ENCODE measurements at places on chromosomes 5 and 9.

- no peak for DNase-seq
Measured at GRCh38 chr5:58940446-58940845, 357.6 kb downstream of the RAB3C start.

- no peak for DNase-seq
Measured at GRCh38 chr9:89555036-89555415, 49.8 kb upstream of the GADD45G start.

GRCh38 chr9:108582726-108583125, 273.1 kb downstream of the ACTL7B start:
- DNase-seq, result no peak

- DNase-seq, result no peak
Measured at GRCh38 chr5:127612441-127613141, 36.3 kb upstream of the CTXN3 start.

- no peak for DNase-seq
Measured at GRCh38 chr5:35237580-35238376, 7.5 kb upstream of the PRLR start.

- DNase-seq, result no peak
Measured at GRCh38 chr5:159206368-159206767, 3.0 kb downstream of the RNF145 start.

- DNase-seq, result no peak
Measured at GRCh38 chr9:94586814-94587213, 6.8 kb downstream of the FBP2 start.

DNA sequence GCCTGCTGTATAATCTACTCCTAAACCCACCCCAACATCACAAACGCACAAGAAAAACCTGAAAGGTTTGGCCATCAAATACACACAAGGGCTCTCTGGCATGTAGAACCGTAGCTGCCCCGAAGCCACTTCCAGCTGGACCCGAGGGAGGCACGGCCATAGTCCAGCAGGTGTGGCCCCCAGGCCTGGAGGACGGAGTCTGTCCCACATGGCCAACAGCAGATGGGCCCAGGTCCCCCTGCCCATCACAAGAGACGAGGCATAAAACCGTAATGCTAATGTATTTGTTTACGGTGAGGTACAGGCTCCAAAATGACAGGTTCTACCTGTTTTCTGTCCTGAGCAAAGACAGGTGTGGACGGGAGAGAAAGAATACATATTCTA, 234.2 kb downstream of the SYK start:
- DNase-seq, result no peak

DNA sequence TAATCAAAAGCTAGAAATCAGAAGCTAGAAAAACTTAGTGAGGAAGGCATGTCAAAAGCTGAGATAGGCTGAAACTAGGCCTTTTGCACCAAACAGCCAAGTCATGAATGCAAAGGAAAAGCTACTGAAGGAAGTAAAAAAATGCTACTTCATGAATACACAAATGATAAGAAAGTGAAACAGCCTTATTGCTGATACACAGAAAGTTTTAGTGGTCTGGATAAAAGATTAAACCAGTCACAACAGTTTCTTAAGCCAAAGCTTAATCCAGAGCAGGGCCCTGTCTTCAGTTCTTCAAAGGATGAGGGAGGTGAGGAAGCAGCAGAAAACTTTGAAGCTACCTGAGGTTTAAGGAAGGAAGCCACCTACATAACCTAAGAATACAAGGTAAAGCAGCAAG, 102.5 kb upstream of the SH3GL2 start:
- DNase-seq, result no peak

DNA sequence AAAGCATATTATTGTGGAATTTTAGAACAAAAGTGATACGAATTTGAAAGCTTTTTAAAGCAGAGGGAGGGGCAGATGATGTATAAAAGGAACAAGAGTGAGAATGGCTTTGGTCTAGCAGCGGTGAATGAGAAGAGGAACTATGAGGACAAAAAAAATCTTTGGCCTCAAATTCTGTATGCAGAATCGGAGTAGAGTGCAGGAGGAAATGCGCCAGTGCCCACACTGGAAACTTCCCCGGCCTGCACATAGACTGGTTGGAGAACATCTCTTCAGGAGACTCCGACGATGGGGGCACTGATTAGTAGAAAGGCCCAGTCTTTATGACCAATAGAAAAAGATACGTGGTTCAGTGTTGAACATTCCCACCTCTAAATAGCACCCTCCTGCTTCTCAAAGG, 51.3 kb downstream of the SLC46A2 start:
- no peak for DNase-seq

GRCh38 chr5:72760259-72760658, 56.2 kb upstream of the TNPO1 start:
- DNase-seq, result no peak

DNA sequence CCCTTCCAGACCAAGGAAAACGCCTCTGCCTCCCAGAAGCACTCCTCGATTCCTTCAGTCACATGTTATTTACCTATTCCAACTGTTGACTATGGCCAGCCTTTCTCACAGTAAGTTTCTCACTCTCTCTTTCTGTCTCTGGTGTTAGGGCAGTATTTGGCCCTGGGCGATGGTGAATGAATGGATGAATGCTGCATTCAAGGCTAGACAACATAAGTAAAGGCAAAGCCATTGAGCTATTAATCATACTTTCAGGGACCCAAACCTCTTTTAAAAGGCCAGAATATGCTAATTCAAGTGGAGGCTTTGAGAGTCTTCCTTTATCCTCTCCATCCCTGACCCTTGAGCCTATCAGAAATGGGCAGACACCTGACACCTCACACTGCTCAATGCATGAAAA, 78.5 kb downstream of the SEC61B start:
- DNase-seq, result no peak

GRCh38 chr5:43215073-43215631, 23.1 kb downstream of the NIM1K start:
- DNase-seq, result no peak

DNA sequence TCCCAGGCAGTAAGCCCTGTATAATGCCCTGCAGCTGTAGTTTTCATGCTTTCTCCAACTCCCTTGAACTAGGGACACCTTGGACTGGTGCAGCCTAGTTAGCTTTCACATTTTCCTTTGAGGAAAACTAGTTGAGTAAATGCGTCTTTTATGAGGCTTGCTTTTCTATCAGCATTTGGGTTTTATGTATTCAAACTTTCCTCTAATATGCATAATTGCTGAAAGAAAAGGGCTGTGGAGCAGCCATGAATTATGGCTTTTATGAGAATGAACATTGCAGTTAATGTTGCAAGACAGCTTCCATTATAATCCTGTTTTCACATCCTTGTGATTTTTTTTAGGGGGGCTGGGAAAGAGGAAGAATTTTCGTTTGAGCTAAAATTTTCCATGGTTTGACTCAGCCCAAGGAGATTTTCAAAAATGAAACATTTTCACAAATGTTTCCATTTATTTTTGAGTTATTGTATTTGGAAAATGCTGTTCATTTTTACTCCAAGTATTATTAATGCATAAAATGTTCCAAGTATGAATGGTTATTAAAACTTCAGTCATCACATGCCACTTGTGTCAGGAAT, 57.9 kb upstream of the PPP3R2 start:
- no peak for DNase-seq

DNA sequence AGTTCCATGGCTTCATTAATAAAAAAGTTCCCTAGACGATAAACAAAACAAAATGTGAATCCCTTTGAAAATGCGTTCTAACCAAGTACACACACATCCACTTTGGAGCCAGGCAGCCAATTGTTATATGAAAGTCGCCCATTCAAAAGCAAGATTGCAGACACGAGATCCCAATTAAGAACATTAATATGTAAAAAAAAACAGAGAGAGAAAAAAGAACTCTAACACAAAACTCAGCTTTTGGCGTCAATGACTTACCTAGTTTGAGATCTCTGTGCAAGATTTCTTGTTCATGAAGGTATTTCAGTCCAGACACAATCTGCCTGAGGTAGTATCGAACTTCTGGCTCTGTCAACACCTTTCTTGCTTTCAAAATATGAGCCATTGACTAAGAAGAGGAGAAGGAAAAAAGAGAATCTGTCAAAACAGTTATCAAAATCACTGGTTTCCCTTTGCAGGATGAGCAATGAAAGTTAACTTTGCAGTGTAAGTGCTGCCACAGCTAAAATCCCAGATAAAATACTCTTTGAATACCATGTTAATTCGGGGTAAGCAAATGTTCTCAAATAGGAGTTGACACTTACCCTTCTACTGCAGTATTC, 1.6 kb downstream of the PLK2 start:
- DNase-seq, result no peak

DNA sequence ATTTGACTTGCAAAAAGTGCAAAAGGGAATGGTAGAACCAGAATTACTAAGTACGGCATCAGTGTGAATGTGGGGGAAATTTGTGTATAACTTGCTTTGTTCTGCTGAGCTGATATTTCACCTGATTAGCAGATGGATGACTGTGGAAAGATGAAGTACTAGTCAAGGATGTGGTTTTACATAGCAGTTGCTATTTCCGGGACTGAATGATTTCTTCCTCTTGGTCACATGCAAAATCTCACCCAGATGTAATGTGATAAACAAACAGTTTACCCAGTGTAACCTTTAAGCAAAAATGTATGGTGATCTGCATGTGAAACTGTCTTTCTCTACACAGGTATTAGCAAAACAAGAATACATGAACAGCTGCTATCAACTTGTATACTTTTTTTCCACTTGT, 46.1 kb downstream of the DCP2 start:
- DNase-seq, result no peak

GRCh38 chr5:176162198-176162597, 76.0 kb upstream of the SIMC1 start:
- DNase-seq, result no peak

GRCh38 chr5:2887481-2888348, 136.2 kb upstream of the IRX2 start:
- DNase-seq, result no peak

DNA sequence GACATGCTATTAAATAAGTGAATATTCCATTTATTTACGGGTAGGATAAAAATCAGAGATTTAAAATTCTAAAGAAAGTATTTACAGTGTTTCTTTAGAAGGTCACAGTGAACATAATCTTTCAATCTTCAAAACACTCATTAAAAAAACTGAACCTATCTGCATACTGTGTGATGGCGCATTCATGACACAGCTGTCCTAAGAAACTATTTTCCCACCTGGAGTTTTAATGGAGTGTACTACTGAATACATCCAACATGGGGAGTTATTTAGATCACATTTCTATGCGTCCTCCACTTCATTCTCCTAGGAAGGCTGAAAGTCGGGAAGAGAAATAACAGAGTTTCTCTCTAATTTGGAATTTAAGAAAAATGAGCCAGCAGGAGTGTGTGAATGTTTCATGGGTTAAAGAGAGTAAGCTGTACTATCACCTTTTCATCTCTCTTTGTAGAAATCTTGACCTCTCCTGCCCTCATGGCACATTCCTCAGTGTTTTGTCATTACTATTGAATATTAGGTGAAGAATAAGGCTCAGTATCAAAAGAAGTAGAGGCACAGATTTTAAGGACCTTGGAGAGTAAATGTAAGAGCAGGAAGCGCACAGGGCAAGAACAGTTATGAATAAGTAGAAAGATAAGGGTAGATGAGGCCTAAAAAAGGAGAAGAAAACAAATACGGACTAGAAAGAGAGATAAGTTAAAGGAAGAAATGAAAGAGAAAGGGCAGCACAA, 551.2 kb upstream of the TUSC1 start:
- no peak for DNase-seq

DNA sequence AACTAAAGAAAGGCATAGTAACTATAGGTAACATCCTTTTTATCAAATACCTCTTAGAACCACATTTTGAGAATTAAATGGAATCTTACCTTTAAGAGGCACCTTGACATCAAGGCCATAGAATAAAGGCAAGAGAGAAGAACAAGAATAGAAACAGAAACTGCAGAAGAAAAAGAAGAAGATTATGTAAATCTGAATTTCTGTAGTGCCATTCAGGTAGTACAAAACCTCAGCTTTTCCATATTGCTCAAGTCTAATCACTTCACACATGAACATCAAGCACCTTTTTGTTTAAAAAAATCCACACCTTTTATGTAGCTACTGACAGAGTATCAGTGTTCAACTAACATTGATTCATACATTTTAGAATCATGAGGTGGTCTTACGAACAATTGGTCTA, 91.8 kb upstream of the DPYSL3 start:
- DNase-seq, result no peak

DNA sequence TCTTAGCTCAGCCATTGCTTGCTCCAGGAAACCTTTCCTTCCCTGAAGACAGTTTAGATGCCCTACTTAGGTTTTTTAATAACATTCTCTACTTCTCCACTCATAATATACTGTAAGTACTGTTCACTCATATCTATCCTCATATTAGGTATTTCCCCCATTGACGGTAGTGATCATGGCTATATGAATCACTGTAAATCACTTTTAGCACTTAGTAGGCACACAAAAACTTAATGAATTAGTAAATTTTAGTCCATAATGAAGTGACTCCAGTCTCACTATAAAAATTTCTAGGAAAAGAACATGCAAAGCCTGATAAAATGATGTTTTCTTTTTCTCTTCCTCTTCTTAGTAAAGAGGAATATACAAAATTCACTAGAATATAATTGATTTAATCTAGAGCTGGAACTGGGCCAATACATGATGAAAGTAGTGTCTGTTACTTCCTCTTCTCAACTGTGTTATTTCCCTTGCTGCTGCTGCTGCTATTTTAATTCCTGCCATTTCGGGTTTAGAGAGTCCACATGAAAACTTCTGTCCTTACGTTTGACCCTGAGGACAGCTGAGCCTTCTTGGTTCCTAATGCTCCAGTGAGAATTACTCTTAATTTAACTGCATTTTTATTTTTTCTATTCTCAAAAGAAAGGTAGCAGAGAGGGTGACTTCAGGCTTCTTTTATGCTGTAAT, 73.5 kb downstream of the LNPEP start:
- no peak for DNase-seq

DNA sequence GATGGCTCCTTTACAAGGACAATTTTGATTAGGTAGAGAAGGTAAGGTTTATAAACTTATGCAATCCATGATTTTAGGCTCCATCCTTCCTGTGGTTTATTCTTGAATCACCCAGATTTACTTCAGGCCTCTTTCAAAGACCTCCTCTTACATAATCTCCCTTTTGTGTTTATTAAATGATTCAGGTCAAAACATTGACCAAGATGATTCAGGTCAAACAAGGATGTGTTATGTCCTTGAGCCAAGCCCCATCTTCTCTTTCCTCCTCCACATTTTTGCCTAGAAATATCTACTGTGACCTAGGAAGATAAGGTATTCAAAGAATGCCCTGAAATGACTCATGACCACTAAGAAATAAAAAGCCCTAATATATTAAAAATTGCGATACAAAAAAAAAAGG, 31.8 kb upstream of the TLR4 start:
- DNase-seq, result no peak

DNA sequence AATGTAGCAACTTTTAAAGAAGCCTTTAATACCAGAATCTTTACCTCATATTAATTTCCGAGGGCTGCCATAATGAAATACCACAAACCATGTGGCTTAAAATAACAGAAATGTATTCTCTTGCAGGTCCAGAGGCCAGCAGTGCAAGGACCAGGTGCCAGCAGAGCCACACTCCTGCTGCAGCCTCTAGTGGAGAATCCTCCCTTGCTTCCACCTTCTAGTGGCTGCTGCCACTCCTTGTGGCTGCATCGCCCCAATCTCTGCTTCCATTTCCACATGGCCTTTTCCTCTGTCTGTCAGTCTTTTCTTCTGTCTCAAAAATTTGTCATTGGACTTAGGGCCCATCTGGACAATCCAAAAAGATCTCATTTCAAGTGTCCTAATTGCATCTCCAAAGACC, 401.5 kb downstream of the EFNA5 start:
- no peak for DNase-seq
